ENCODE measurements at places on chromosomes 2 and 18.

DNA sequence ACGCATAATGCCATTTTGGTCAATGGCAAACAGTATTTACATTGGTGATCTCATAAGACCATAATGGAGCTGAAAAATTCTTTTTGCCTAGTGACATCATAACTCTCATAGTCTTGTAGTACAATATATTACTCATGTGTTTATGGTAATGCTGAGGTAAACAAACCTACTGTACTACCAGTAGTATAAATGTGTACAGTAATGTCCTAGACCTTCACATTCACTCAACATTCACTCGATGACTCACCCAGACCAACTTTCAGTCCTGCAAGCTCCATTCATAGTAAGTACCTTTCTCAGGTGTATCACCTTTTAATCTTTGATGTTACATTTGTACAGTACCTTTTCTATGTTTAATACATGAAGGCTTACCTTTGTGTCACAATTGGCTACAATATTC is 558.2 kb upstream of the PIK3C3 start:
- no peak for DNase-seq

- no peak for DNase-seq
These were observed 739.3 kb downstream of the SLC4A3 start for GRCh38 chr2:220366765-220367164.

DNA sequence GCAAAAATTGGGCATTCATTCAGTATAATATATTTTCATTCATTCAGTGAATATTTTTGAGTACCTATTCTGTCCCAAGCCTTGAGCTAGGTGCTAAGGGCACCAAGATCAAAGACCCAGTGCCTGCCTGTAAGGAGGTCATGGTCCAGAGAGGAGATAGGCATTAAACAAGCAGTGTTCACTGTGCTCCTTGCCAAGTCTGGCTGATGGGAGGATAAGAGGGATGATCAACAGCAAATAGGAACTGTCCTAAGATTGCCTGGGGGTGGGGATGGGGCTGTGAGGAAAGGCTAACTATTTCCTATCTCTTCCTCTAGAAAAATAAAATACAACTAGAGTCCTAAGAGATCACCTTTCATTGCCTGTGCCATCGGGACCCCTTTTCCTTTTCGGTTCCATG is 60.4 kb downstream of the SETBP1 start:
- no peak for DNase-seq

DNA sequence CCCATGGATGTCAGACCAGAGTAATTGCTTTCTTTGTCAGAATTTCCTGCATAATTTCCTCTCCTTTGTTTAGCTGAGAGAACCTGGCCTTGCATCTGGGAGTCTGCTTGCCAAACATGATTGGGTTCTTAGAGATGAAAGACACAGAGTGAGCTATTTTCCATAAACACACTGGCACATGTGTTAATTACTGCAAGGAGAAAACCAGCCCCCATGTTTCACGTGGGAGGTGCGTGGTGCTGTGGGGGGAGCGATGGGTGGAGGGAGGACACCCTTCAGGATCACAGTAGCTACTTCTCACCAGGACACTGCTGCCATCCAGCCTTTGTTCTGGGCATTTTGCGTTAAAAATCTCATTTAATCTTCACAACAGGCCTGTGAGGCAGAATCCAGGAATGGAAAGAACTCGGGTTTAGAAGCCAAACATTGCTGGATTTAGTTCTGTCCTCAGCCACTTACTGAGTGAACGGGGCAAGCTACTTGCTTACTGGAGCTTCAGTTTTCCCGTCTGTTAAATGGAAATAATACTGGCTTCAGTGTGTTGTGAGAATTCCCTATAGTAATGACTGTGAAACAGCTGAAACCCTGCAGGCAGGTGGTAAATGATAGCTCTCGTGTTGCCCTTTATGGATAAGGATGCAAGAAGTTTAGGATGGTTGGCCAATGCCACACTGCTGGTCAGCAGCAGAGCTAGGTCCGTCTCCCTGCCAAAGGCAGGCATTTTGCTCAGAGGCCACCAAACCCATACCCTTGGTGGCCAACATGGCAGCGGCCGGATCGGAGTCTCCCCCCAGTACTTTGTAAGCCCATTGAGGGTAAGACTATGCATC is 100.1 kb upstream of the ASAP2 start:
- DNase-seq: no peak

DNA sequence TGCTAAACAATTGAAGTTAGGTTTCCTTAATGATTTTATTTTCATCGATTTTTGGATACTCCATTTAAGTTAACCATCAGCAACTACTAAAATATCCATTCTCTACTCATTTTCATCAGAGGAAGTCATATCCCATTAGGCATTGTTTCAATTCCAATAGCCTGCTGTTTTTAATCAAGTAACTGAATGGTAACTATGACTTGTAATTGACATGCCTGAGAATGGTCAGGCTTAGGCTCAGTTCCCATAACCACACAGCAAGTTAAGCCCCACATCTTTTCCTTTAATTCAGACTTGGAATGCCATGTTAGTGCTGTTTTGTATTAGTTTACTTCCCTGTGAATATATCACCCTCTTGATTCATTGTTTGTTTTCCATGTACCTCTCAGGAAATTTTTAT is 398.8 kb downstream of the ARHGAP15 start:
- DNase-seq: no peak

- no peak for DNase-seq
These were observed 20.3 kb downstream of the KCNK3 start for GRCh38 chr2:26712486-26713465.

DNA sequence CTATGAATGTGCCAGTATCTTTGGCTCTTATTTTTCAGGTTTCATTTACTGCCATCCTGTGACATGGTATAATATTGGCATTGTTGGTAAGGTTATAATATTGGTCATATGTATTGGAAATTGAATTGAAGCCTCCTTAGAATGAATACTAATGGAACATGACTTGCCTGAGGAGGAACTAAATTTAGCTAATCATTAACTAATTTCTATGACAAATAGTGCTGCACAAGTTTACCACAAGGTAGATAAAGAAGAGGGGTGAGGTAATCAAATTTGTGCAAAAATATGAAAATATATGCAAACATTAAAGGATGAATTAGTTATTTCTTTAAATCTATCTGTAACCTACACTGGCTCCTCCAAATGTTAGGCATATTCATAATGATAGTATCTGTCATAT is 43.2 kb upstream of the ORC2 start:
- DNase-seq: no peak

- no peak for DNase-seq
These were observed at the start of gene IL1RL2 for GRCh38 chr2:102186791-102187495. TSS of gene IL1RL2 (plus strand) at chr2:102187023. CDS start at chr2:102187868, 845 bp downstream.

- DNase-seq: no peak
These were observed 155.5 kb downstream of the CD8B2 start for GRCh38 chr2:106642679-106643078.

DNA sequence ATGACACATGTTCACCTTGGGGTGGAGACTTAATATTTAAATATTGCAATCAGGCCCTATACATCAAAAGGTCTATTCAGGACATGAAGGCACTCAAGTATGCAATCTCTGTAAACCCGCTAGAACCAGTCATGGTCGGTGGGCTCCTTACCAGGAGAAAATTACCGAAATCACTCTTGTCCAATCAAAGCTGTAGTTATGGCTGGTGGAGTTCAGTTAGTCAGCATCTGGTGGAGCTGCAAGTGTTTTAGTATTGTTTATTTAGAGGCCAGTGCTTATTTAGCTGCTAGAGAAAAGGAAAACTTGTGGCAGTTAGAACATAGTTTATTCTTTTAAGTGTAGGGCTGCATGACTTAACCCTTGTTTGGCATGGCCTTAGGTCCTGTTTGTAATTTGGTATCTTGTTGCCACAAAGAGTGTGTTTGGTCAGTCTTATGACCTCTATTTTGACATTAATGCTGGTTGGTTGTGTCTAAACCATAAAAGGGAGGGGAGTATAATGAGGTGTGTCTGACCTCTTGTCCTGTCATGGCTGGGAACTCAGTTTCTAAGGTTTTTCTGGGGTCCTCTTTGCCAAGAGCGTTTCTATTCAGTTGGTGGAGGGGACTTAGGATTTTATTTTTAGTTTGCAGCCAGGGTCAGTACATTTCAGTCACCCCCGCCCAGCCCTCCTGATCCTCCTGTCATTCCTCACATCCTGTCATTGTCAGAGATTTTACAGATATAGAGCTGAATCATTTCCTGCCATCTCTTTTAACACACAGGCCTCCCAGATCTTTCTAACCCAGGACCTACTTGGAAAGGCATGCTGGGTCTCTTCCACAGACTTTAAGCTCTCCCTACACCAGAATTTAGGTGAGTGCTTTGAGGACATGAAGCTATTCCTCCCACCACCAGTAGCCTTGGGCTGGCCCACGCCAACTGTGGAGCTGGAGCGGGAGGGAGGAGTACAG is 108.1 kb downstream of the XRCC5 start:
- DNase-seq: peak; percentile 28

GRCh38 chr2:68588589-68588988 is 54.8 kb upstream of the PROKR1 start:
- DNase-seq: no peak

GRCh38 chr2:101734505-101735165 is 37.1 kb downstream of the MAP4K4 start:
- DNase-seq: no peak

DNA sequence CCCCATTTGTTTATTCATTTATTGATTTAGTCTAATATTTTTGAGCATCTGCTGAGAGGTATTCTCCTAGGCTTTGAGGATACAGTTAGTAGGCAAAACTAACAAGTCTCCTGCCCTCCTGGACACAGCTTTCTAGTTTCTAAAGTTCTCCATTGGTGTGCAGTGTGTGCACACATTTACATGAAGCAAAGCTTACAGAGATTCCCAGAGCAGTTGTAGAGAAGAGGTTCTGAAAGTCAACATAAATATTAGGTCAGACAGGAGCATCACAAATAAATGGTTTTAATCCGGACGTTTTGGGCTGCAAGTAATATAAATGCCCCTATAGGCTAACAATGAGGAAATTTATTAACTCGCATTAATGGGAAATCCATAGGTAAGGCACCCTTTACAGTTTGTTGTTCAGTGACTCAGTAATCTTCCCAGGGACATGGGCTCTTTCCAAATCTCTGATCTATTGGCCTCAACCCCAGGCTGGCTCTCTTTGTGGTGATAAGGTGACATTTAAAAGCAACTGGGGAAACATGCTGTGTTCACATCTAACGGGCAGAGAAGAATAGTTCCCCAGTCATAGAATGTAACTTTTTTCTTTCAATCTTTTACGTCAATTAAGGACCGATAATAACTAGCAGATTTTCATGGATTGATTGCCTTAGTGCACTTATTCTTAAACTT is 407.2 kb downstream of the PTPRM start:
- DNase-seq: no peak

DNA sequence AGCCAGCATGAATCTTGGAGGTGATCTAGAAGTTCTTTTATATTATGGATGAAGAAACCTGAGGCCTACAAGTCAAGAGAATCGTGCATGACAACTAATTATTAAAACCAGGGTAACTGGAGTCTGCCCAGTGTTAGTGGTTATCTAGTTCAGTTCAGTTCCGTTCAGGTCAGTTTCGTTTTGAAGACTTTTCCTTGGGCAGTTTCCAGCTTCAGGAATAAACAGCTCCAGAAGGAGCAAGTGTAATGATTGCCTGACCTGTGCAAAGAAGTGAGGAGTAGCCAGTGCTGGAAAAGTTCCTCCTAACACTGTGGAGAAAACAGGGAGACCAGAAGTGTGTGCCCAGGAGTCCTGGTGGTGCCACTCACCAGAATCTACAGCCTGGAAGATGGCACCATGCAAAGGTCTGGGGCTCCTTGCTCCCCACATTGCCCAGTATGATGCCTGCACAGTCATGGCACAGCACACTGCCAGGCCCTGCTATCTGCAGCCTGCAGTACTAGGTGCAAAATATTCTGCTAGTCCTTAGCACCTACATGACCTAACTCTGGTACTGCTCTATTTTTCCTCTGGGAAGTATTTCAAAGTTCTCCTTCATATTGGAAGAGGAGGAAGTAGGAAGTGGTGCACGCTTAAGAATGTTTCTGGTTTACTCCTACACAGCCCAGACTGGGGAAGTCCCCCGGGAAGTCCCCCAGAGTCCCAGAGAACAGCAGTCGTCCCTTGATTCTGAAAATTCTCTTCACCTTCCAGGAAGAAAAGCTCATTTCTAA is 65.8 kb downstream of the SUMO1 start:
- no peak for DNase-seq

- DNase-seq: no peak
These were observed 79.7 kb upstream of the TRIB2 start for GRCh38 chr2:12636837-12637581.

DNA sequence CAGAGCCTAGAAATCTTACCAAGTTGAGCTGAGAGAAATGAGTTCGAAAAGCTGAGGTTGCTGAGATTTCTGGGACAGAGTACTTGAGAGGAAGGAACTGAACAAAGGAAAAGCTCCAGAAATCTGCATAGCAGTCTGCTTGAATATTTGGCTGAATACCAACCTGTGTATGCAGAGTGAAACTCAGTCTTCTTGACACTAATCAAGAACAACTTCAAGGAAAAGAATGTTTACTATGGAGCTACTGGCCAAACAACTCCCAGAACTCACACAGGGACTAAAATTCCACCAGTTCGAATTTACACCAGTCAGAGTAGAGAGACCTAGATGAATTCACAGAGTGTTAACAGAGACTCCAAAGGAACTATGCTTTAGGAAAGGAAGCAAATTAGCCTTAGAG is 66.5 kb downstream of the USP37 start:
- no peak for DNase-seq

DNA sequence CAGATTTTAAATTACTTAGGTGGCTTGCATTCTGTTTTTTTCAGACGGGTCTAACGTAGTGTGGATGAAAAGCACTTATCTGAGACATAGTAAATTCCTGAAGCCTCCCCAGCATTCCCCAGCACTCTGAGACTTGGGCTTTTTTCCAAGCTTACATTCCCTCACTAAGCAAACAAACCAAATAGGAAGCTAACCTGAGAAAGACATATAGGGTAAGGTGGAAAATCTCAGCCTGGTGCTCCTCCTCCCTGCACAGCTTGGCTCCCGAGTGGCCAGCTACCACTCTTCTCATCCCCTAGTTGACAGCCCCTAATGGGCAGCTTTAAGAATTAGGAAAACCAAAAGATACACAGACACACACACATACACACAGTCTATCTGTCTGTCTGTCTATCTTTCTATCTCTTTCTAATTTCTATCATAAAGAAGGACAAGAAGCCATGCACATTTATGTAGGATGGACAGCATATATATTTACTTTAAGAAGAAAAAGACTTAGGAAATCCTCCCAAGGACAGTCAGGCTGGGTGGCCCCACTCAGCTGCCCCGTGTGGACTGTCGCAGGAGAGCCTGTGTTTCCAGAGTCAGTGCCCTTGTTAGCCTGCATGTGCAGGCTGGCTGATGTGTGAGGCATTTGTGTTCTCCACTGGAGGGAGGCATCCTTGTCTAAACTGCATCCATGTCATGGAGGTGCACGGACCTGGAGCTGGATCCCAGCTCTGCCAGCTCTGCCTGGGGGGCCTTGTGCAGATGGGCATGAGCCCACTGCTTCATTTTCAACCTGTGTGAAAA is 8.2 kb downstream of the CNNM3 start:
- DNase-seq: no peak

DNA sequence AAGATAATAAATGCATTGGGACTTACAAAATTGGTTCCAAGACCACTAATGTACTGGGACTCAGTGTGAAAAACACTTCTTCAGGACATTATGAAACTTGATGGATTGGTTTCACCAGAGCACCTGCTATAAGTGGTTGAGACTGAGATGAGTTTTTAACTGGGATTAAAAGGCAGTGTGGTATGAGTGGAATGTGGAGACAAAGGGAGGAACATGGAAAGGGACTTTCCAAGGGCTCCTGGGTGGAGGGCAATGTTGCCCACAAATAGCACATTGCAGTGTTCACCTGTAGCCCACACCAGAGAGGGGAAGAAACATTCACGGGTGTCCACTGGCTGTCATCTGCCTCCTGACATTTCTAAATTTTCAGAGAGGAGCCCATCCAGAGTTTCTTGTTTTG is 253.3 kb upstream of the TANK start:
- DNase-seq: no peak
